Testis (tissue), 5 donors: ENCODE measurements at places on chromosomes 2 and 18. TPM values are rescaled to one million over a fixed set of nuclear protein-coding genes. Genes with fewer than 3 reads are reported as not detected.

- H3K4me3 ChIP-seq = peak overlapping the region; percentile 66
- peak overlapping the region; percentile 73 for H3K27ac ChIP-seq
- peaks cover 22% of the 10 kb centered on the region for H3K4me1 ChIP-seq
- DNase-seq = peak; percentile 60
Observed at GRCh38 chr2:232502911-232503808, 15.5 kb upstream of the ECEL1 start.

DNA sequence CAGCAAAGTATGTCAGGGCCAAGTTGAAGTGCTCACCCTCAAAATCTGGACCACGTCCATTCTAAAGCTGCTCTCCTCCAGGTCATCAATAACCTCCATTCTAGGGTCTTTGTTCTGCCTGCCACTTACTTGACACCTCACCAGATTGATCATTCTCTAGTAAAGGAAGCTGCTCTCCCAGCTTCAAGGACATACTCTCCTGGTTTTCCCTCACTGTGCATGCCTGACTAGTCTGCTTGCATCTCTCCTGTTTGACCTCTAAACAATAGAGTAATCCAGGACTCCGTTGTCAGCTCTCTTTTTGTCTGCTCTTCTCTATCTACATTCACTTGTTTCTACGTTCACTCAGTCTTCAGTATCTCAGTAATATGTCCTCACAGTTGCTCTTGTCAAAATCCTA is 59.1 kb downstream of the FRZB start:
- no peaks in the 10 kb centered on the region for H3K36me3 ChIP-seq
- no peaks in the 10 kb centered on the region for H3K4me1 ChIP-seq
- H3K4me3 ChIP-seq = no peak overlapping the region
- DNase-seq = no peak
- H3K27me3 ChIP-seq = no peaks in the 10 kb centered on the region

- no peak for DNase-seq
- H3K4me3 ChIP-seq = no peak overlapping the region
- peaks cover 3% of the 10 kb centered on the region for H3K4me1 ChIP-seq
- no peaks in the 10 kb centered on the region for H3K27me3 ChIP-seq
- no peaks in the 10 kb centered on the region for H3K36me3 ChIP-seq
Observed at GRCh38 chr2:240187989-240188590, 47.6 kb upstream of the OTOS start.

DNA sequence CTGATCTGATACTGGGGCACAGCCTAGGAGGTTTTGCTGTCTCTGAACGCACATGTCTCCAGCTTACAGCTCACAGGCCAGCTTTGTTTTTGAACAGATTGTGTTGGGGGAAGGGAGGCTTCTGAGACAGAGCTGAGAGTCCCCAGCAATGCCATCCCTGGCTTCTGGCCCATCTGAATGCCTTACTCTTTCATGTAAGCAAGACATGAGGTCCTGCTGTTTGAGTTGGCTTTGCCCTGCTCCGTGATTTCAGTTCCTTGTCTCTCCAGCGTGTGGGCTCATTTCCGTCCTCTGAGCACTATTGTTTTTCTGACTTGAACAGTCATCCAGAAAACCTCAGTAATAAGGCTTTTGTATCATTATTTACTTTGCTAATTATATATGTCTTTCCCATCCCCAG is 194.9 kb upstream of the TNP1 start:
- H3K36me3 ChIP-seq = no peaks in the 10 kb centered on the region
- no peak overlapping the region for H3K4me3 ChIP-seq
- H3K27me3 ChIP-seq = no peaks in the 10 kb centered on the region

GRCh38 chr2:169275696-169276444 is 86.5 kb downstream of the LRP2 start:
- H3K27ac ChIP-seq = no peak overlapping the region
- no peak overlapping the region for H3K4me3 ChIP-seq
- no peaks in the 10 kb centered on the region for H3K4me1 ChIP-seq
- DNase-seq = no peak

- H3K4me3 ChIP-seq = no peak overlapping the region
- H3K4me1 ChIP-seq = peaks cover 10% of the 10 kb centered on the region
- no peaks in the 10 kb centered on the region for H3K36me3 ChIP-seq
- H3K27ac ChIP-seq = no peak overlapping the region
Observed at GRCh38 chr2:135740206-135740605, 1.4 kb upstream of the UBXN4 start.

DNA sequence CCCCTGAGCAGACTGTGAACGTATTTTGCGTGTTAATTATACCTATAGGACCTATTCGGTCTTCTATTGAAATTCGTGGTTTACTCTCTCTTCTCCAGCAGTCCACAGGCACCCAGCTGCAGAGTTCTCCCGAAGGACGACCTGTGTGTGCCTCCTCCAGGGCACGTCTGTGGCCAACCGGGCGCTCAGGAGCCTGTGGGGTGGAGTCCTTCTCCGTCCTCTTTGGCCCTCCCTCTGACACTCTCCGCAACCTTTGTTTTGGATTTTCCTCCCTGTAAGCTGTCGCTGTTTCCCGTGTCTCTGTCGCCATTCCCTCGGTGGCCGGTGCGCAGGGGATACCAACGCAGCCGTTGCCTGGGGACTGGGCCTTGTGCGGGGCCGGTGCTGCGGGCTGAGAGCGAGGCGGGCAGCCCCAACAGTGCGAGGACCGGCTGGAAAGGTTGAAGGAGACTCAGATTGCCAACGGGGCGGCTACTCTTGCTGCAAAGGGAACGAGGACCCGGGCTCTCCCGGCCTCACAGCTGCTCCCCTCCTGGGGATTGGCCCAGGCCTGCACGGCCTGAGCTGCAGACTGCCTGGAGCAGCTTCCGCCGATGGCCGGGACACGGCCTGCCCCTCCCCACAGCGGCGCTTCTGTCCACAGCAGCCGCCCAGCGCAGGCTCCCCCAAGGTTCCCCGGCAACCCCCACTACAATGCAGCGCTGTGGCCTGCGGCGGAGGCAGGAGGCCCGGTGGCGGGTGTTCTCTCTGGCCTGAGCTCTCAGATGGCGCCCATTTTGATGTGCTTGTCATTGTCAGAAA is 221.0 kb downstream of the MTX2 start:
- H3K4me1 ChIP-seq = peaks cover 26% of the 10 kb centered on the region
- no peaks in the 10 kb centered on the region for H3K27me3 ChIP-seq
- H3K36me3 ChIP-seq = no peaks in the 10 kb centered on the region
- H3K4me3 ChIP-seq = peak overlapping the region; percentile 40
- peak; percentile 56 for DNase-seq

GRCh38 chr18:3391704-3392466 is 58.1 kb upstream of the TGIF1 start:
- H3K27ac ChIP-seq = no peak overlapping the region
- H3K4me1 ChIP-seq = no peaks in the 10 kb centered on the region
- H3K36me3 ChIP-seq = no peaks in the 10 kb centered on the region
- H3K27me3 ChIP-seq = no peaks in the 10 kb centered on the region
- DNase-seq = no peak
- H3K4me3 ChIP-seq = no peak overlapping the region

DNA sequence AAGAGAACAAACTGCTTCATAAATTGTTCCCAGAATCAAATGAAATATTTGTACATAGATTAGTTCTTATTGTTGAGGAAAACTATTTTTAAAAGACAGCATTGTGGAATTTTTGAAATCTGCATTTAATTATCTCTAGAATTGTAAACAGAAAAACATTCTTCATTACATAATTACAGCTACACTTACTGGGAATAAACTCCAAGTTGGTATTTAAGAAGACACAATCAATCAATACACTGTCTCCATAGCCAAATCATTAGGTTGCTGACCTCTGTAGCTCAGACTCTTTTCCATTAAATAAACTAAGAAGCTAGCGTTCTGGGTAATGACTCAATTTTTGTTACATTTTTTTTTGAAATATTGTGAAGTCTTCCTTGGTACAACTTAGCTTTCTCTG is 70.2 kb upstream of the PIEZO2 start:
- H3K27ac ChIP-seq = no peak overlapping the region
- H3K4me1 ChIP-seq = no peaks in the 10 kb centered on the region
- no peak for DNase-seq
- H3K27me3 ChIP-seq = no peaks in the 10 kb centered on the region

DNA sequence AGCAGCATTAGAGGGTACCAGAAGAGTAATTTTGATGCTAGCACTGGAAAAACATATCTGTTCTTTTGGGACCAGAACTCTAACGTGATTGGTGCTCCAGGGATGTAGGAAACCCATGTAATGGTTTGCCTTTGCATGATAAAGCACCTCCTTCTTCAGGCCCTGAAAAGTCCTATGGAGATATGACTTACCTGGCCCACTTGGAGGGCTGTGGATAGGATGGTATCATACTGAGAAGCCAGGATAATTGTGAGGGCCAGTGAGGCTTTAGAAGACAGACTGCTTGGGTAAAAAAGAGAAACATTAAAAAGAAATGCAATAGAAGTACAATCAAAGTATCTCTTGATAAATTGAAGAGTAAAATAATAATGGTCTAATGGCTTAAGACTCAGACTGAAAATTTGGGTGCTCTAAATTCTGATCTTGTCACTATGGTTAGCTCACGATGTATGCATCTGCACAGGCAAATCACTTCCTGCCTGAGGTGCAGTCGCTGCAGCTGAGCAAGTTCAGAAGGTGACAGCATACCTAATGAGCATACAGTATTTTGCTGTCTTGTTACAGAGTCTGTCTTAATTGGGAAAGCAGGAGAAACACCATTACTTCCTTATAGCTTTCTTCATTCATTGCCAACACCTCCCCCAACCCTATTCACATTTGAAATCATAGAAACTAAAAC is 371.5 kb downstream of the NUP35 start:
- H3K4me3 ChIP-seq = no peak overlapping the region
- H3K4me1 ChIP-seq = no peaks in the 10 kb centered on the region
- no peaks in the 10 kb centered on the region for H3K27me3 ChIP-seq
- H3K36me3 ChIP-seq = no peaks in the 10 kb centered on the region

- H3K4me3 ChIP-seq = no peak overlapping the region
- H3K27me3 ChIP-seq = no peaks in the 10 kb centered on the region
- H3K4me1 ChIP-seq = no peaks in the 10 kb centered on the region
- DNase-seq = no peak
Observed at GRCh38 chr2:119794237-119794636, 34.5 kb downstream of the PTPN4 start.

DNA sequence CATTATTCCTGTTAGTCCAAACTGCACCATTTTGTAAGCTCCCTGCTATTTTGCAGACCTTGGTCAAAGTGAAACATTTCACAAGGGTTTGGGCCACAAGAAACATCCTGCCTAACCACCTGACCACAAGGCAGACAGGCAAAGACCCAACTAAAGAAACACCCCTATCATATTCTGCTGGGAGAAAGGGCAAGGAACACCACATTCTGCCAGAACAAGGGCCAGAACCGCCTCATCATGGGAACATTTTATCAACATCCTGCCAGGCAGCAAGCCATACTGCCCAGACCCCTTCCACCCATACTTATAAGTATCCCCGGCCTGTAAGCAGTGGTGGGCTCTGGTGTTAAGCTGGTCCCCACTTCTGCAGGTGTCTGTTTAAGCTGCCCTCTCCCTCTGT is 12.0 kb upstream of the RAB31 start:
- no peak for DNase-seq
- no peak overlapping the region for H3K4me3 ChIP-seq
- peak overlapping the region; percentile 21 for H3K27ac ChIP-seq
- H3K27me3 ChIP-seq = no peaks in the 10 kb centered on the region
- H3K4me1 ChIP-seq = peaks cover 12% of the 10 kb centered on the region
- H3K36me3 ChIP-seq = no peaks in the 10 kb centered on the region

DNA sequence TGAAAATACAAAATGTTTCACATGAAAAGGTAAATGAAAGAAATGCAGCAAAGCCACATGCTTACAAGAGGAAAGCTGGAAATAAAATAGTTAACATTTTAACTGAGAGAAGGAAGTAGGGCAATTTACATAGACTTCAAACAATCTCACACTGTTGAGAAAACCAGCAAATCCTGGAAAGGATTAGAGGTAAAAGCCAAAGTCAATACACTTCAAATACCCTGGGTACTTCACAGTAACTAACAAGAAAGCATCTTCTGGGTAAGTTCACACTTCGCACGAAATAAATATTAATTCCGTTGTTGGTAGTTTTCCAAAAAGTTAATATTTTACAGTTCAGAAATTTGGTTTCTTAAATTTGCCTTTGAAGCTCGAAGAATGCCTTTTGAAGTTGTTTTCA is 3.5 kb upstream of the ERICH2 start:
- no peak for DNase-seq
- H3K36me3 ChIP-seq = no peaks in the 10 kb centered on the region
- H3K4me3 ChIP-seq = no peak overlapping the region
- H3K4me1 ChIP-seq = peaks cover 9% of the 10 kb centered on the region

EPB41L3 gene
- polyA plus RNA-seq = 152 TPM
